ENCODE measurements at places on chromosomes 7 and 10.

DNA sequence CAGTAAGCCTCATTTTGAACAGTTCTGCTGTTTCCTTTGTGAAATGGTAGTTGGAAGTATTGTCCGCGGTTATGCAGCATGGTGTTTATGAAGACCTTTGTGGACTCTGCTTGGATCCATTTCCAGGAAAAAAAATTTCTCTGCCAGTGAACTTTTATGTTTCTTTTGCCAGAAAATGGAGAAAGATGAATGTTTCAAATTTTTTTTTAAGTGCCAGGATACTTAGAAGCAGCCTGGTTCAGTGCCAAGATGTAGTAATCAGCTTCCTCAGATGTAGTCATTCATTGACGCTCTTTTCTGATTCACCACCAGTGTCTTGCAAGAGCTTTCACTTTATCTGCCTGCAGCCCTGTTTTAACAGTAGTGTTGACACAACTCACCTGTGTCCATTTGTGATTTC, 258.2 kb downstream of the SDK1 start:
- DNase-seq: no peak

DNA sequence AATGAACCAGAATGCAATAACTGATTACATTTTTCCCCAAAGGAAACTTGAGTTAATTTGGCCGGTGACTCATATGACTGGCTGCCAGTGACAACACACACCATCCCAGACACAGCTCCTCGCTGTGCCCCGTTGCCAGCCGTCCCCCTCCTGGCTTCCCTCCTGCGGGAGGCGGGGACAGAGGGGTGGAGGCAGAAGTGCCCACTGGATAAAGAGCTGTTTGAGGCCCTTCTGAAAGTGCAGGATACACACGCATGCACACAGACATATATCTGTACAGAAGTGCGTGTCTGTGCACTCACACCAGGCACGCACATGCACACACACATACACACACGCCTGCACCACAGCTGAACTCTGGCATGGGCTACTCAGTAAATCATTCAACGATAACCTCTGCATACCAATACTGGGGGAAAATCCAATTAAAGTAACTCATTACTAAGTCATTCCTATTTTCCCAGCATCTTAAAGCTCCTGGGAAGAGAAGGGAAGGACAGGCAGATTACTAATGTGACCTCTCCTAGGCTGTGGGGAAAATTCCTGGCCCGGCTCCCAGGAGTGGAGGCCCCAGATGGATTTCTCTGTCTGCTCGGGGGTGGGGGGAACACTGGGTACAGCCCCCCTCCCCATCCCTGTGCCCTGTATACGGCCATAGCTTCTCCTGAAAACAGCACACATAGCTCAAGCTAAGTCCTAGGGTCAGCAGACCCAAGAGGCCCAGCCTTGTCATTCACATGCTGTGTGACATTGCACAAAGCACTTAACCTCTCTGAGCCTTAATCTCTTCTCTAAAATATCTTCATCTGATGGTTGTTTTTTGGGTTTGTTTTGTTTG, 52.3 kb upstream of the MYL10 start:
- peak; percentile 3 for DNase-seq

DNA sequence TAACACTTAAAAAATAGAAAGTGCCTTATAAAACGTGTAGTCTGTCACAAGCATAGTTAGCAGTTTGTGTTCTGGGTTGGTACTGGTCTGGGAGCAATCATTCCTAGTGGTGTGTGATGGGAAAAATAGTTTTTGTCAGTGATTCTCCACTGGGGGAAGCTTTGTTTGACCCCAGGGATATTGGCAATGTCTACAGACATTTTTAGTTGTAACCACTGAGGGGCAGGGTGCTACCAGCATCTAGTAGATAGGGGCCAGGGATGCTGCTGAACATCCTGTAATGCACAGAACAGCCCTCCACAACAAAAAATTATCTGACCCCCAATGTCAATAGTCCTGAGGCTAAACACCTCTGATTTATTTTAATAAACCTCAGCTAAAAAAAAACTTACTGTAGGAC, 51.6 kb upstream of the CREB5 start:
- DNase-seq: no peak

- DNase-seq: no peak
Observed at GRCh38 chr7:75608451-75609122, 116.5 kb downstream of the SPDYE5 start.

GRCh38 chr7:2108501-2109250, 124.1 kb downstream of the MAD1L1 start:
- DNase-seq: no peak

- DNase-seq: no peak
Observed at GRCh38 chr10:14606633-14607032, 168.1 kb downstream of the FAM107B start.

DNA sequence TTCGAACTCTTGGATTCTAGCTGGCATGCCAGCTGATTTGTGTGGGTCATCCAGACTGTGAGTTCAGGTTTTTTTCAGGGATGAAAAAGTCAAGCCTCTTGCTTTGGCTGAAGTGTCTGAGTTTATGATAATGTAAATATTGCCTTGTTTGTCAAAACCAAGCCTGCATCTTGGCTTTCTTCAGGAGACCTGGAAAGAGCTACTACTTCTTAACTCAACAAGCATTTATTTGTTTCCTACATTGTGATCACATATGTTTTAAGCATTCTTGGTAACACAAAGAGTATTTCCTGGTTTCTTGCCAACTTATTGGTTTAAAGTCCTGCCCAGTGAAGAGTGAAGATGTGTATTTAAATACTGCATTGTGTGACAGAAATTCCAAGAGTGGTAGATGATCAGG, 407.1 kb downstream of the LRMDA start:
- DNase-seq: no peak

DNA sequence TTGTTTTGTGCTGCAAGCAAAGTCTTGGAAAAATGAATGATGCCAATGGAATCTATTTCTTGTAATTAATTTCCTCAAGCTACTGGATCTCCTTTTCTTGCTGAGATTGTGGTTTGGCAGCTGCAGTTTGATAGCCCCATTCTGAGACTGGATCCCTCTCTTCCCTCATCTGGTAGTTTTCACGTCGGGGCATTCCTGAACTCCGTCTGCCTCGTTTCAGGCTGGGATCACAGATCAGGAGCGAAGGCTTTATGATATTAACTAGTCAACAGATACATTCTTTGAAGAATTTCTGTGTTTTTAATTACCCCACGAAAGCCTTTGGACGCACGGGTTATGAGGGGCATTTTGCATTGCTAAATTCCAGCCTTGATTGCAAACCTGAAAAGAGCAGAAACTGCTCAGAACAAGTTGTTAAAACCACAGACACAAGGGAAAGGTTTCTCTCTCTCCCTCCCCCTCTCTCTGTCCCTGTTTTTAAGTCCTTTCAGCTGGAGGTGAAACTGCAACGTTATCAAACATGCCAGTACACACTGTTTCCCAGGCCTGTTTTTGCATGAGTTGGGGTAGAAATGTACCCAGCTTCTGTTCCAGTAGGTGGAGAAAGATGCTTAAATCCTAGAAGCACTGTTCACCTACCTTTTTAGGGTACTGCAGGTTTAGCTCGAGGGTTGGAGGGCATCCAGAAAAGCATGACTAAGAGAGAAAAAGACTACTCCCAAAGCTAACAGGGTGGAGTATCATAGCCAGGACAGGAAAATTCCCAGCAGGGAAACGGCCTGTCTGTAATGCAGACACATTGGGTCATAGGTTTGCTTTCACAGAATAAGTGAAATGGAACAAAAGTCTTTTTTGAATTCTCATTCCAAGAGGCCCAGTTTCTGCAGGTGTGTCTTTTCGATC, 124.3 kb downstream of the CUX1 start:
- no peak for DNase-seq
